ENCODE measurements at places on chromosomes 1 and 21.

DNA sequence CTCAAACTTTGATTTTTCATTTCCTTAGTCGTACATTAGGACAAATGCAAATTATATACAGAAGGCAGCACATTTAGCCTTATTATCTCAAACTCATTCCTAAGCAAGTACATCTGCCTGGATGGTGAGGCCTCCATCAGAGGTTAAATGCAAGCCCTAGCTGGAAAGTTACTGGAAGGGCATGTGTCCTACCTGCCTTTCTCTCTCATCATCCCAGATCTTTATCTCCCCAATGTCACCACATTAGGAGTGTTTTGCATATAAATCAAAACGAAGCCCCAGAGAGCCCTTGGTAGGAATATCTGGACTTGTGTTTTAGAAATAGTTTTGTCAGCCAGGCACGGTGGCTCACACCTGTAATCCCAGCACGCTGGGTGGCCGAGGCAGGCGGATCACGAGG is 35.0 kb downstream of the APP start:
- no peak for DNase-seq

DNA sequence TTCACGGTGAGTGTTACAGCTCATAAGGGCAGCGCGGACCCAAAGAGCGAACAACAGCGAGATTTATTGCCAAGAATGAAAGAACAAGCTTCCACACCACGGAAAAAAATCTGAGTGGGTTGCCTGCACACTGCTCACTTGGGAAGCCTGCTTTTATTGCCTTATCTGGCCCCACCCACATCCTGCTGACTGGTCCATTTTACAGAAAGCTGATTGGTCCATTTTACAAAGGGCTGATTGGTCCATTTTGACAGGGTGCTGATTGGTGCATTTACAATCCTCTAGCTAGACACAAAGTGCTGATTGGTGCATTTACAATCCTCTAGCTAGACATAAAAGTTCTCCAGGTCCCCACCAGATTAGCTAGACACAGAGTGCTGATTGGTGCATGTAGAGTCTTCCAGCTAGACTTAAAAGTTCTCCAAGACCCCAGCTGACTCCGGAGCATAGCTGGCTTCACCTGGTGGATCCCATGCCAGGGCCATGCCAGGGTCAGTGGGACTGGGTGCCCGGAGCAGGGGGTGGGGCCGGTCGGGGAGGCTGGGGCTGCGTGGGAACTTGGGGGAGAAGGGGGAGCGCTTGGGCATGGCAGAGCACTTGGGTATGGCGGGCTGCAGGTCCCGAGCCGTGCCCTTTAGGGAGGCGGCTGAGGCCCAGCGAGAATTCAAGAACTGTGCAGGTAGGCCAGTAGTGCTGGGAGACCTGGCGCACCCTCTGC is 75.4 kb upstream of the ATP1A1 start:
- no peak for DNase-seq

DNA sequence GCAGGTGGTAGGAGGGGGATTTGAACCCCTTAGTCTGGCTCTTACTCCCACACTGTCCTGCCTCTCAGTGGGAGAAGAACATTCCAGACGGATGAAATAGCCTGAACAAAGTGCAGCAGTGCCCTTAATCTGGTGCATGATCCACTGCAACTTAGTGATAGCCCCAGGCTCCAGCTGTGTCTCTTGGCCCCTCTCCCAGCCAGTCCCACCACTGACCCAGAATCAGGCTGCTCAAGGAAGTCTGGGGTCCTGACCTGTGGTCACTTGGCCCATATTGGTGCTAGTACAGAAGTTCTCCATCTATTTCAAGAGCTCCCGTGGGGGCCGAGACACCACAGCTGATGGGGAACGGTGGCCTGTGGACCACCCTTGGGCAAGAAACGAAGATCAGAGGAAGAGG is 255.0 kb downstream of the KAZN start:
- no peak for DNase-seq

DNA sequence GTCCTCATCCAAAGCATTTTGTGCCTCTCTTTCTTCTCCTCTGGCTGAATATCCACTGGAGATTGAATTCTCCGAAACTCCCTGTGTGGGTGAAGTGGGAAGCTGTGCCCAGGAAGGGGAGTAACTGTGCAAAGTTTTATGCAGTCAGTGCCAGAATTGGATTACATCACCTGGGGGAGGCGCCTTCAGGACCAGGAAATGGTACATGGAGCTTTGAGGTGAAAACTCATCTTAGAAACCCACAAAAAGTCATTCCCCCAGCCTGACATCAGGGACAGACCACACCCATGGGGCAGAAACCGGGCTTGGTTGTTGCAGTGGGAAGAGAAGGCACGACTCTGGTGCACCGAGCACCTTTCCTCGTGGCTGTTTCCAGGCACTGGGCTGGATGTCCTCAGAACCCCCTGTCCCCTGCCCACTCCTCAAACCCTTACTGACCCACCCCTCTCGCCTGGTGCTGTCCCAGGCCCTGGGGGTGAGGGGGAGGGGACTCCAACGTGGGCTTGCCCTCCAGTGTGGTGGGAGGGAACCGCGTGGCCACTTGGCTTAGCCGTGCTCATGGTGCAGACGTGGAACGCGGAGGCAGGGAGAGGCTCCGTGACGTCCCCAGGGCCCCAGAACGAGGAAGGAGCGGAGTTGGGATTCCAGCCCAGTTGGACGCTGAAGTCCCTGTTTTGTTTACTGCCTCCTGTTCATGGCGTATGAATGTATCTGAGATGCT is 15.7 kb downstream of the TFF3 start:
- DNase-seq = no peak

GRCh38 chr1:241250465-241250864 is 106.5 kb downstream of the RGS7 start:
- no peak for DNase-seq

GRCh38 chr1:199007423-199007822 is 368.6 kb downstream of the PTPRC start:
- no peak for DNase-seq

DNA sequence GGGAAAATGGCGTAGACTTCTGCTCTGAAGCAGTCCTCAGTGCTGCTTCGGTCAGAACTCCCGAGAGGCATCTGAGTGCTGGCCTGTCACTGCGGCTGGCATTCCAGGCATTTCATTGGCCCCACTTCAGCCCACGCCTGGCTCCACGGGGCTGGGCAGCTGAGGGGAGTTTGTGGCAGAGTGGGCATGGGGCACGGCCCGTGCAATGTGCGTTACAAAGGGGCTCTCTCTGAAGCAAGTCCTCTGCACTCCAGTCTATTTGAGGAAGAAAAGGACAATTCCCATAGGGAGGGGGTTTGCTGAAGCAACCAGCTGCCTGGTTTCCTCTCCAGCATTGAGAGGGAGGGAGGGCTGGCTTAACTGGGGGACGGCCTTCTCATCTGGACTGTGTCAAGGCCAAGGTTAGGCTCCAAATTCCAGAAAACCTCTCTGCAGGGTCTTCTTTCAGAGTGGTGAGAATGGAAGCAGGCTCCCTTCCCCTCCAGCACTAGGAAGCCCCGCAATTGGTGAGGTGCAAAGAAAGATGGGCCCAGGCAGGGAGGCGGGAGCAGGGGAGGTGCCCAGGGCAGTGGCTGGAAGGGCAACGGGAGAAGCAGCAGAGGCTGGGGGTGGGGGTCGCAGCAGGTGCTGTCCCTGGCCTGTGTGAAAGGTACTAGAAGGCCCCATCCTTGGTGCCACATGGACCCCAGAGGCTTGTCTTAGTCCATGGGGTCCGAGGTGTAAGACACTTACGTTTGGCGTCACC is 21.1 kb upstream of the GPR157 start:
- DNase-seq = no peak

DNA sequence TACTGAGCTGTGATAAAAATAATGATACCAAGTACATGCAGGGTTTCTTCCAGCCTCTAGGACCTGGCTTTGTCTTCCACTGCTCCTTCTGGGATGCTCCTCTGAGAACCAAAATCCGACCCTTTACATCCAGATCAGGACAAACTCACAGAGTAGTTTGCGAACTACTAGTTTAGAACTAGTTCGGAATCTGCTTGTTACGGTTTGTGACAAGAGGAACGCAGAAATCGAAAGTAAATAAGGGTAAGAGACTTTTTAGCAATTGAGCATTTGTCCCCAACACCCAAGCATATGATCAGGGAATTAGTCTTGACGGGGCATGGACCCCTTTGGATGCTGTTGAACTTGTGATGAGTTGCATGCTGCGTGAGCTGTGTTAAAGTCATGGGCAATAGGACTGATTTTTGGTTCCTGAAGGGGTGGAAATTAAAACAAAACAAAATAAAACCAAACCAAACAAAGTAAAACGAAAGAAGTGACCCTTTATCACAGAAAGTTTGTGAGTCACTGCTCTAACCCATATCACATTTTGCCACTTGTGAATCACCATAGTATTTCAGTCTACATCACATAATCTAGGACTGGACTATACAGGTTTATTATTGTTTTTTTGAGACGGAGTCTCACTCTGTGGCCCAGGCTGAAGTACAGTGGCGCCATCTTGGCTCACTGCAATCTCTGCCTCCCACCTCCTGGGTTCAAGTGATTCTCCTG is 35.7 kb upstream of the ERRFI1 start:
- no peak for DNase-seq

DNA sequence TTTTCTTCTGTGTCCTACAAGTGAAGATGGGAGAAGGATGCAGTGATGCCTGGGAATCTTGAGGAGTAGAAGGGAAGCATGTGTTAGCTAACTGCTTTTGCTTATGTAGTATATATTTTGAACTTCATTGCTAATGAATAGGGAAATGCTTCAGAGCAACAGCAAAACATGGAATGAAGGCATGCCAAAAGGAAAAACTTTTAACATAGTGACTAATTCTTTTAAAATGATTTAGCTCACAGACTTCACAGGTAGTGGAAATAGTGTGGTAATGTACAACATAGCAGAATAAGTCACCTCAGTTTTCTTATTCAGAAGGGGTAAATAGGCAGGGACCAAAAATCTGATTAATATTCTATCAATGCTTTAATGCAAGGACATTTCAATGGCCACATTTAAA is 95.5 kb downstream of the LYPLAL1 start:
- no peak for DNase-seq

GRCh38 chr1:18883636-18884418 is 18.5 kb downstream of the ALDH4A1 start:
- no peak for DNase-seq

DNA sequence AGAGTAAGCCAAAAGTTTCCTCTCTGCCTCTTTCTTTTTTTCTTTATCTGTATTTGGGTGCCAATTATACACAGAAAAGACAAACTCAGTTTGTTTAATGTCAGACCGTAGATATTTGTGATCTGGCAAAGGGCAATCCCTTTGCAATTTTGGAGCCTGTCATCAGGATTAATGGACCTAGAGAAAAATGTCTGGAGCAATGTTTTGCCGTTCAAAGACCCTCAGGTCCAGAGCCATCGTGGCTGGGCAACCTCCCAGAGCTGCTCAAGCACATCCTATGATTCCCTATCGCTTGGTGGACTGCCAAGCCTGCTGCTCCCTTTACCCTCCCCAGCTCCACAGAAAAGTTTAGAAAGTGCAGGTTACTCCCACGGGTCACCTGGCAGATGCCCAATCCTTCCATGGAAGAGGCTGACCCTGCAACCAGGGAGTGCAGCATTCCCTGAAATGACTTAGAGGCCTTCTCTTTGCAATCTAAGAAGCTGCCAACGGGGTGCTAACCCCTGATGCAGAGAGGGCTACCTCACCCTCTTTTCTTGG is 112.5 kb upstream of the NGF start:
- DNase-seq = no peak

DNA sequence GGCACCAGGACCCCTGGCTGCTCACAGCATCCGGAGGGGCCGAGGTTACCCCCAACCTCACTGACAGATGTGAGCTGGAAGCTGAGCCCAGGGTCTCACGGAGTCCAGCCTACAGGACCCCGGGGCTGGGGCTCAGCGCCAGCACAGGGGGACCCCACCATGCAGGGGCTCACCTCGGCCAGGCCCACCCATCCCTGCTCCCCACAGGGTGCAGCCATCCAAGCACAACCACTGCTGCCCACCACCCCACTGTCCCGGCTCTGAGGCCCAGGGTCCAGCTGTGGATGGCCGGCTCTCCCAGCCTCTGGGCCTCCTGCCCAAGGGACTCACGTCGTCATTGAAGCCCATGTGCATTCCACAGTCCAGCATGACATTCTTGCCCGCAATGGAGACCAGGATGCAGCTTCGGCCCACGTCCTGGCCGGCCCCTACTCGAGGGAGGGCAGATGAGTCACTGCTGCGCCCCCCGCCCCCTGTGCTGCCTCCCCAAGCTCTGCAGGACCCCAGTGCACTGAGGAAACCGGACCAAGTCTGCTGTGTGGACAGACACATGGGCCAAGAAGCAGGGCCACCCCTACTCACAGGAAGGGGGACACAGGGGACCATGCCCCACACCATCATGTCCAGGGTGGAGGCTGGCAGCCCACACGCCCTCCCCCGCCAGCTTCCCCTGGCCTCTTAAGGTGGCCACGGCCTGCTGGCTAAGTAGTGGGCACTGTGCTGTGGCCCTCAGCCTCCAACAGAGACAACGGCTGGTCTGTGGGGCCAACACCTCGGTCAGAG is 3.6 kb downstream of the INTS11 start:
- DNase-seq = no peak

DNA sequence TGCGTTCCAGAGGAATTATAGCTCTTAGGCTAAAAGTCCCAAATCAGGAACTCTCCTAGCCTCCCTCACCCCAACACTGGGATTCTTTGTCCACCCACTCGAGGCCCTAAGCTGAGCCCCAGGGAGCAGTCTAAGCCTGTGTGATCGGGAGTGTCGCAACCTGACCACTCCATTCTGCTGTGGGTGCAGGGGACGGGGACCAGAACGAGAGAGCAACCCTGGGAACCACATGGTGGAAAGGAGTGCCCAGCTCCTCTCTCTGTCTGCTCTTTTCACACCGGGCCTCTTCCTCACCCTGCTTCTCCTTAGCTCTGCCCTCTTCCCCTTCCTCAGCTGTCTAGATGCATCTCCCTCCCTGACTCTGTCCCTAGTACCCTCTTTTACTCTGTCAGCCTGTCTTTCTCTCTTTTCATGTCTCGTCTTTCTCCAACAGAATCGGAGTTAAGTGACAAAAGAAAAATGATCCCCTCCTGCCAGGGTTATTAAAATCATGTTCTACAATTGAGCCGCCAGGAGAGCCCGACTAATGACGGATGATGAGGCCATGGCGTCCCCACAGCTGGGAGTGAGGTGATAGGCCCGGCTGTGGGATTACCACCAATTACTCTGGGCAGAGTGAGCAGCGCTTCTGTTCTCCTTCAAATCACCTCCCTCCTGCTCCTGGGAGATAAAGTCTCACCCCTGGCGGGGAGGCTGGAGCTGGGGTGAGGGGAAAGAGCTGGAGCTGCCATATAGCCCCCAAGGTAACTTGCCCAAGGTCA is 34.5 kb upstream of the CSF3R start:
- no peak for DNase-seq

DNA sequence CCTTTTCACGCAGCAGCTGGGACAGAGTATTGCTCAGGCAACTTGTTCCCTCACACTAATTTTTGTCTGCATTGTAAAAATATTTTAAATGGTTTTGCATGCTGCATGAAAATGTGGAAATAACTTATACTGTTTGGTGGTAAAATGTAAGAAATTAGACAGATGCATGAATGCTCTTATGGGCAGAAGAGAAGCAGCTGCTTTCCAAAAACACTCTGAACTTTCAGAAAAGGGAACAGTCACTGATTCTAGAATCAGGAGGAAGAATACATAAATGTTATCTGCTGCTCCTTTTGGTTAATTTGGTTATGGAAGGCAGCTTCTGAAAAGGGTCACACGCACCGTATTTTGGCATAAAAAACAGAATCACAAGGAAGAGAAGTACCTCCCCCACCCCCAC is 87.0 kb upstream of the RUNX1 start:
- no peak for DNase-seq

- no peak for DNase-seq
Observed at GRCh38 chr1:94651076-94651475, 109.5 kb upstream of the F3 start.
